ENCODE measurements at places on chromosomes 16 and 17. TPM values are rescaled to one million over a fixed set of nuclear protein-coding genes. Genes with fewer than 3 reads are reported as not detected.

Gene SOCS1
- total RNA-seq = 0.66 TPM

Gene TSNAXIP1
- 1.1 TPM for total RNA-seq

Gene KRTAP2-1
- total RNA-seq = not detected

Gene ERN1
- total RNA-seq = 7.1 TPM

Gene HSPB9
- total RNA-seq = 0.83 TPM

- peak overlapping the region; percentile 89 for H3K27ac ChIP-seq
- DNase-seq = peak; percentile 91
- no peaks in the 10 kb centered on the region for H3K36me3 ChIP-seq
- H3K4me3 ChIP-seq = no peak overlapping the region
Observed at GRCh38 chr17:50212121-50212843, 10.9 kb upstream of the COL1A1 start.

DNA sequence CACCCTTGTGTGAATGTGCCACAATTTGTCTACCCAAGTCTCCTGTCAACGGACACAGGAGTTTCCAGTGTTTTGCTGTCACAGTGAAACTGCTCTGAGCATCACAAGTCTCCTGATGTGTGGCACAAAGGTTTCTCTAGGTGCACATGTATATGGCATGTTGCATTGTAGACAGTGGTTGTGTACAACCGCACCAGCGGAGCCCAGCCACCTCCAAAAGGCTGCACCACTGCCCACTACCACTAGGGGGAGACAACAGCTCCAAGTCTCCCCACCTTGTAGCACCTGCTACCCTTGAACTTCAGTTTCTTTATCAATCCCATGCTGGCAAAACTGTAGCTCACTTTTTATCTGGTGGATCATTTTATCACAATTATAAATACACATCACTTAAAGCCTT is 95.5 kb upstream of the ZNF469 start:
- no peak overlapping the region for H3K4me3 ChIP-seq
- H3K36me3 ChIP-seq = no peaks in the 10 kb centered on the region
- no peaks in the 10 kb centered on the region for H3K27me3 ChIP-seq
- no peak overlapping the region for H3K27ac ChIP-seq
- no peaks in the 10 kb centered on the region for H3K4me1 ChIP-seq

- H3K27ac ChIP-seq = no peak overlapping the region
- DNase-seq = no peak
- no peaks in the 10 kb centered on the region for H3K27me3 ChIP-seq
- no peaks in the 10 kb centered on the region for H3K4me1 ChIP-seq
- no peak overlapping the region for H3K4me3 ChIP-seq
Observed at GRCh38 chr17:65297916-65298315, 160.7 kb downstream of the RGS9 start.

DNA sequence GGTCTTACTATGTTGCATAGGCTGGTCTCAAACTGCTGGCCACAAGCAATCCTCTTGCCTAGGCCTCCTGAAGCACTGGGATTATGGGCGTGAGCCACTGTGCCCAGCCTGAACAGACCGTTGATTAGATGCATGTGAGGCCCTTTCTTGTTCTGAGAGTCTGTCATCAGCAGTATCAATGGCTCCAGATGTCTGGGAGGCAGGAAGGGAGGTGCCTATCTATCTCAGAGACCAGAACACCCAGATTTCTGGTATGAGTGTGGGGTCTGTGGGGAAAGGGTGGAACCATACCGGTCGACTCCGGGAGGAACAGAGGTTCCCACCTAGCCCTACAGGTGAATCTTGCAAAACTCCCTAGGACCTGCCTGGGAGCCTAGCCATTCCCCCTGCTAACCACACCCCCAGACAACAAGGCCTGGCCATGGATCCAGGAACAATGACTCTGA is 71.7 kb downstream of the PRKCB start:
- H3K36me3 ChIP-seq = no peaks in the 10 kb centered on the region
- H3K4me1 ChIP-seq = peaks cover 29% of the 10 kb centered on the region
- no peaks in the 10 kb centered on the region for H3K27me3 ChIP-seq
- no peak for DNase-seq
- H3K27ac ChIP-seq = no peak overlapping the region

- peak; percentile 25 for DNase-seq
- H3K4me3 ChIP-seq = no peak overlapping the region
- H3K27me3 ChIP-seq = no peaks in the 10 kb centered on the region
- no peaks in the 10 kb centered on the region for H3K36me3 ChIP-seq
Observed at GRCh38 chr16:85988723-85989313, 89.9 kb downstream of the IRF8 start.

- H3K27ac ChIP-seq = no peak overlapping the region
- no peaks in the 10 kb centered on the region for H3K27me3 ChIP-seq
- DNase-seq = no peak
- no peaks in the 10 kb centered on the region for H3K4me1 ChIP-seq
- no peaks in the 10 kb centered on the region for H3K36me3 ChIP-seq
Observed at GRCh38 chr17:42880776-42881310, 19.8 kb upstream of the G6PC1 start.

- peaks cover 10% of the 10 kb centered on the region for H3K36me3 ChIP-seq
- peaks cover 17% of the 10 kb centered on the region for H3K4me1 ChIP-seq
- no peak for DNase-seq
Observed at GRCh38 chr17:17156511-17156910, 49.6 kb downstream of the PLD6 start.

DNA sequence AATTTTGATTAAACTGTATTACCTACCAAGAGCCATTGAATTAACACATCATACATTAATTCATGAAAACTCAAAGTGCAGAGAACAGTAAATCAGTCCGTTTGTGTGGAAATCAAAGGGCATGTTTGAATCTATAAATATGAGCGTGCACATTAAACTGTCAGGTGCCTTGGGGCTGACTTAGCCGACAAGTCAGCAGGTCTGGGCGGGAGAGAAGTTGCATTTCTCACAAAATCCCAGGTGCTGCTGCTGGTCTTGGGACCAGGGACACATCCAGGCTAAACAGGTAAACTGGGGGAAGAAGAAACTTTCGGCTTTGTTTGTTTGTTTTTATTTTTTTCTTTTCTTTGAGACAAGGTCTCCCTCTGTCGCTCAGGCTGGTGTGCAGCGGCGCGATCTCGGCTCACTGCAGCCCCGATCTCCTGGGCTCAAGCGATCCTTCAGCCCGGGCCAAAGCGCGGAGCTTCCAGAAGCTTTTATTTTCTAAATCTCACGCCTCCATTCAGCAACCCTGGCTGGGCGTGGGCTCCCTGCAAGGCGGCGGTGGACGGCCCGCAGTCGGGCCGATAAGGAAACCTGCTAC is 213.9 kb downstream of the MRTFB start:
- peaks cover 19% of the 10 kb centered on the region for H3K4me1 ChIP-seq
- no peaks in the 10 kb centered on the region for H3K27me3 ChIP-seq
- H3K27ac ChIP-seq = peak overlapping the region; percentile 85
- peak overlapping the region; percentile 82 for H3K4me3 ChIP-seq
- DNase-seq = peak; percentile 86

- peaks cover 8% of the 10 kb centered on the region for H3K4me1 ChIP-seq
- no peaks in the 10 kb centered on the region for H3K36me3 ChIP-seq
- no peak for DNase-seq
- no peak overlapping the region for H3K4me3 ChIP-seq
- no peak overlapping the region for H3K27ac ChIP-seq
Observed at GRCh38 chr17:66900126-66901010, 64.1 kb upstream of the CACNG4 start.

GRCh38 chr16:67456391-67457081 is 24.4 kb downstream of the ATP6V0D1 start:
- H3K4me3 ChIP-seq = no peak overlapping the region
- peaks cover 20% of the 10 kb centered on the region for H3K36me3 ChIP-seq
- H3K4me1 ChIP-seq = peaks cover 58% of the 10 kb centered on the region
- peak; percentile 95 for DNase-seq
- H3K27ac ChIP-seq = peak overlapping the region; percentile 60

DNA sequence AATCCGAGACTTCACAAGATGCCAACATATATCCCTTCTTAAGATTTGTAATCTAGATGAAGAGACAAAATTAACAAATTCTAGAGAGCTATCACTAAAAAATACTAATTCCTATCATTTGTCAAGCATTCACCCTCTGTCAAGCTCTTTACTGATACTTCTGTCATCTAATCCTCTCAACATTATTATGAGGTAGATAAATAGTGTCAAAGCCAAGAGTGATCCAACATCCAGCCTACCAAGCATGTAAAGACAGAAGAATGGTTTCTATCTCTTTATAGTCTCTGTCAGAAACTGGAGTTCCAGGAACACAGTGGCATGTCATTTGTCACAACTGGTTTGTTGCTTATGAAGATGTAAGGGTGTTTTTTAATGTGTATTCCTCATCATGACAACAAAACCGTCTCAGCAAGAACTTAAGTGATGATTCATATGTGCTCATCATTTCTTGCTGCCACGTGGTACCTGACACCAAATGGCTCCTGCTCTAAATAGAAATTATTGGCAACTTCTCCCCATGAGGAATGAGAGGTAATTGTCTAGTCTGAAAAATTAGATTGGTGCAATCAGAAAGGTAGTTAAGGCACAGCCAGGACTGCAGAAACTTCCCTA is 196.8 kb downstream of the TOX3 start:
- no peaks in the 10 kb centered on the region for H3K36me3 ChIP-seq
- no peak overlapping the region for H3K4me3 ChIP-seq
- H3K27me3 ChIP-seq = no peaks in the 10 kb centered on the region
- H3K27ac ChIP-seq = no peak overlapping the region
- no peaks in the 10 kb centered on the region for H3K4me1 ChIP-seq
- DNase-seq = no peak

- peak; percentile 91 for DNase-seq
- no peaks in the 10 kb centered on the region for H3K27me3 ChIP-seq
- H3K4me3 ChIP-seq = peak overlapping the region; percentile 24
- no peaks in the 10 kb centered on the region for H3K36me3 ChIP-seq
- peak overlapping the region; percentile 98 for H3K27ac ChIP-seq
Observed at GRCh38 chr17:45170931-45171337, 9.3 kb downstream of the HEXIM2 start.

DNA sequence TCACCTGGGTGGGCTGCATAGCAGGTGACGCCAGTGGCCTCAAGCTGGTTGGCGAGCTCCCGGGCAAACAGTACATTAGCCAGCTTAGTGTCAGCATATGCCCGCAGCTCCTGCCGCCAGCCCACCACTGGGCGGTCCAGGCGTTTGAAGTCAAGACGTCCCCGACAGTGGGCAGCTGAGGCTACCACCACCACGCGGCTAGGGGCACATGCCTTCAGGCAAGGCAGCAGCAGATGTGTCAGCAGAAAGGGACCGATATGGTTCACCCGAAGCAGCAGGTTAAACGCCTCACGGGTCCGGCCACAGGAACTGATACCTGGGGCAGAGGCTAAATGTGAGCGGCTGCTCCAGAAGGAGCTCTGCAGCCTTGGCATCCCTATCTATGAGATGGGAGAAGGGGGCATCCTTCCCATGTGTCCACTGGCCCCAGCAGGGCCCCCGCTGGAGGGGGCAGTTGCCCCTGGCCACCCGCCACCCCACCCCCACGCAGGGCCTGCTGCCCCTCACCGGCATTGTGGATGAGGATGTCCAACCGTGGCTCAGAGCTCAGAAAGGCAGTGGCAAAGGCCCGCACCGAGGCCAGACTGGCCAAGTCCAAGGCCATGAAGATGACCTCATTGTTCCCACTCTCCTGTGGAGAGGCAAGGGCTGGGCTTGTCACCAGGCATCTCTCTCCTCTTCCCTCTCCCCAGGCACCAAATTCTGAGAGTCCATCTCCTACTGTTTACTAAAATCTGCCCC is 1.7 kb downstream of the DHRS13 start:
- no peak overlapping the region for H3K27ac ChIP-seq
- no peak for DNase-seq
- peaks cover 8% of the 10 kb centered on the region for H3K36me3 ChIP-seq
- H3K4me1 ChIP-seq = peaks cover 30% of the 10 kb centered on the region
- H3K27me3 ChIP-seq = no peaks in the 10 kb centered on the region

GRCh38 chr17:51435641-51436091 is 175.3 kb downstream of the UTP18 start:
- H3K4me1 ChIP-seq = no peaks in the 10 kb centered on the region
- H3K4me3 ChIP-seq = no peak overlapping the region
- no peaks in the 10 kb centered on the region for H3K36me3 ChIP-seq
- H3K27ac ChIP-seq = no peak overlapping the region
- DNase-seq = no peak

DNA sequence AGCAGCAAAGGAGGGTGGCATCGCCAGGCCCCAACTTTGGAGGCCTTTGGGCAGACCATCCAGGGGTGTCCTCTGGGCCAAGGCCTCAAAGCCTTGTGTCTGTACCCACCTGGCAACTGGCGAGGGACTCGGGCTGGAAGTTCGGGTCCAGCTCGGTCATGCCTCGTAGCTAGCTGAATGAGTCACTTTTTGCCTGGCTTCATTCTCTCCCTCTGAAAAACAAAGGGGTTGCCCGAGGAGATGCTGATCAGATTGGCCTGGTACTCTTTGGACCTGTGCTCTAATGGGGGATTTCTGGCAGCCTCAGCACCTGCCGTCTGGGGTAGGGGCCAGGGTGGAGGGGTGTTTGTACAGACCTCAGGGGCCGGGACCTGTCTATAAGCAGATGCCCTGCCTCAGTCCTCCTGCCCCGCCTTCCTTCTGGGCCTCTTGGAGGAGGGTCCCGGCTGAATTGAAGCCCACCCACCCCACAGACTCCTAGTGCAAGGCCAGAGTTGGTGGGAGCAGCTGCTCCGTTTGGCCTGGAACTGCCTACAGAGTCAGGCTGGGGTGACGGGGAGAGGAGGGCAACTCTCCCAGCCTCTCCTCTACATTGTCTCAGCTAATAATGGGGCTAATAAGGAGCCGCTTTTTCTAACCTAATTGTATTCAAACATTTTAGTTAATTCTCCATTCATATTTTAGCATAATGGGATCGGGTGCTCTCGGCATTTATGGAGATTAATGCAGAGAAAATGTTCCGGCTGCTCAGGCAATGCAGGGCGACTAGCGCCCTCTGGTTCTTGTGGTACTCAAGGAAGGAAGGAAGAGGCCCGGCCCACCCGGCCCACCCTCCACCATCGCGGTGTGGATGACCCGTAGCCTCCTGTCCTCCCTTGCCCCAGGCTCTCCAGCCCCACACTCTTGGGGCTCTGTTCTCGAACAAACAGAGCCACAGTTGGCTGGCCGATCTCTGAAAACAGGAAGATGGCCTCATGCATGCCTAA is 21.4 kb upstream of the ABCC3 start:
- H3K36me3 ChIP-seq = no peaks in the 10 kb centered on the region
- no peaks in the 10 kb centered on the region for H3K27me3 ChIP-seq
- H3K27ac ChIP-seq = no peak overlapping the region
- DNase-seq = no peak
- H3K4me1 ChIP-seq = no peaks in the 10 kb centered on the region
- no peak overlapping the region for H3K4me3 ChIP-seq

Data from sigmoid colon (tissue), 7 donors.